ENCODE measurements at places on chromosomes 3 and 15.

- DNase-seq, result no peak
These were observed 55.4 kb upstream of the KCNMB2 start for GRCh38 chr3:178480795-178481194.

DNA sequence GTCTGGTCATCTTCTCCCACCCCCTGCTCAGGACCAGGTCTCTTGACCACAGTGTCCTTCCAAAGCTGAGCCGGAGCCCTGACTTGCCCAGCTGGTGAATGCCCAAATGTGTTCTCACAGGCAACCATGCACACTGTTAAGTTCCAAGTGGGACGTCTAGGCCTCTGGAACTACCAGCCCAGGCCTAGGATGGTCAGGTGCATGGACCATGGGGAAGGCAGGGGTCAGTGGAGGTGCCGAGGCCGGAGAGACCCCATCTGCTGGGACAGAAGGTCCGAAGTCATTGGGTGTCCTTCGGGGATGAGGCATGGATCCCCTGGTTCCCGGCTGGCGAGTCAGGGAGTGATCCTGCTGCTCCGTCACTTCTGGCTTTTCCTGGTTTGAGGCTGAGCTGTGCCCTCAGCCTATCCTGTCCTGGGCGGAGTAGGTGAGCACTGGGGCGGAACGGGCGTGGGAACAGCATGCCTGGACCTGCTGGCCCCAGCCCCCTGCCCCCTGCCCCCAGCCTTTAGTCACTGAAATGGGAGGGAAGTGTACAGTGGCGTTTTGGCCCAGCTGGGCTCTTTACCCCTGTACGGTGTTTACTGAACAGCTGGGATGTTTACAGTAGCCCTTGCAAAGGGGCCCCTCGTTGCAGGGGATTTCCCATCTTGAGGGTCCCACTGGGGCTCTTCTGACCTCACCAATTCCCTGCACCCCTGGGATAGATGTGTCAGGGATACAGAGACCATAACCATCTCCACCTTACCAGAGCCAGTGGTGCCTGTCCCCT lies 12.1 kb downstream of the SEMA3F start:
- DNase-seq, result no peak

- DNase-seq, result peak; percentile 74
These were observed 14.0 kb upstream of the SSUH2 start for GRCh38 chr3:8658306-8659212.

GRCh38 chr15:39869254-39869653 lies 50.8 kb downstream of the GPR176 start:
- no peak for DNase-seq

DNA sequence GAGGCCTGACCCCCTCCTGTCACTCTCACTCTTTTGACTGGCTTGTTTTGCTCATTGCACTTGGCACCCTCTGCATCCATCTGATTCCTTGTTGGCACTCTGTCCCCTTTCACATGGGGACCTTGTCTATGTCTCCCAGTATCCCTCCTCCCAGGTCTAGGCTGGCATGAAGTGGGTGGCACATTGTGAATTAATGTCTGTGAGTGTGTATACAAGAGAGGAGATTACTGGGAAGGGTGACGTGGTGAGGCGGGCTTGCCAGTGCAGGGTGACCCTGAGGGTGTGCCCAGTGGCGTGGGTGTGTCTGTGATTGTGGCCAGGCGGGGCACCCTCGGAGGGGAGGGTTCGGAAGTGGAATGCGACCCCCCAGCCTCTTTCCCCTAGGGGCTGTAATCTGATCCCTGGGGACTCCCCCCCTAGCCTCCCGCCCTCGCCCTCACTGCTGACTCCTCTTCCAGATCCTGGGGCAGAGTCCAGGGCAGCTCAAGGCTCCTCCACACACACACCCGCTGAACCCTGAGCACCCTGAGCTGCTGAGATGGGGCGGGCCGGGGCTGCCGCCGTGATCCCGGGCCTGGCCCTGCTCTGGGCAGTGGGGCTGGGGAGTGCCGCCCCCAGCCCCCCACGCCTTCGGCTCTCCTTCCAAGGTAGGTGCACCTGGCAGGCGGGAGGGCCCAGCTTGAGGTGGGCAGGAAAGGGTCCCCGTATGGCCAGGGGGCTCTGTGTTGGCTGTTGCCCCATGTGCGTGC lies at the start of gene SEMA3B:
Gene SEMA3B, plus strand, starts transcription at position 445 of the 749 bp plus-strand sequence. Its CDS starts 94 bp downstream, at position 539.
- no peak for DNase-seq

DNA sequence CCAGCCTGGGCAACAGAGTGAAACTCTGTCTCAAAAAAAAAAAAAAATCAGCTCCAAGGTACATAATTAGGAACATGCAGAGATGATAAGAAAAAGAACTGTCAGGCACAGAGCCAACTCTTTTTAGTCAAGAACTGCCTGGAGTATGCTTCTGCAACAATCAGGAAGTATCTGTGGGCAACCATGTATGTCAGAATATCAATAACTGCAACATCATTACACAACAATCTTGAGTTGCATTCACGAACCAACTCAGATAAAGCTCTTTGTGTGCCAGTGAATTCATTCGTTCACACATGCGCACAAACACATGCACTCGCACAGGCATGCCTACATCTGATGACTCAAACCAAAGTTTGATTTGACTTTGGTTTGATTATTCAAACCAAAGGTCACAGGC lies 32.1 kb downstream of the EFHB start:
- DNase-seq, result no peak

GRCh38 chr15:55555089-55555488 lies 33.1 kb downstream of the PYGO1 start:
- DNase-seq, result no peak

All from left kidney (tissue), 8 donors.